ENCODE measurements at places on chromosomes 7 and 10.

- DNase-seq, result no peak
Measured at GRCh38 chr7:16205466-16205865, 215.9 kb downstream of the CRPPA start.

DNA sequence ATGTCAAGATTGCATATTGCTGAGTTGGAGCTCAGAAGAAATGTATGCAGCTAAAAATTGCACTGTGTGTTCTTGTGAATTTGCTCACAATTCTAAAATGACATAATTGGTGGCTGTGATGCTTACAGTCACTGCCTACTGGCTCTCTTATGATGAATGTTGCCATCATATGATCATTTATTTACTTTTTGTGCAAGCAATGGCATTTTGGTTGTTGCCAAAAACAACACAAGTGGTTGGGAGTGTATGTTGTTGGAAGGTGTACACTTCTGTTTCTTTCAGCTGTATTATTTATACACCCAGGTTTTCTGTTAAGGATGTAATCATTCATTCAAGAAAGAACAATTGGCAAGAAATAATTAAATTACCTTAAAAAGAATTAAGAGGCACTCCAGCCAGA, 28.9 kb downstream of the PON1 start:
- no peak for DNase-seq

GRCh38 chr10:130863044-130863443, 448.5 kb downstream of the TCERG1L start:
- no peak for DNase-seq

DNA sequence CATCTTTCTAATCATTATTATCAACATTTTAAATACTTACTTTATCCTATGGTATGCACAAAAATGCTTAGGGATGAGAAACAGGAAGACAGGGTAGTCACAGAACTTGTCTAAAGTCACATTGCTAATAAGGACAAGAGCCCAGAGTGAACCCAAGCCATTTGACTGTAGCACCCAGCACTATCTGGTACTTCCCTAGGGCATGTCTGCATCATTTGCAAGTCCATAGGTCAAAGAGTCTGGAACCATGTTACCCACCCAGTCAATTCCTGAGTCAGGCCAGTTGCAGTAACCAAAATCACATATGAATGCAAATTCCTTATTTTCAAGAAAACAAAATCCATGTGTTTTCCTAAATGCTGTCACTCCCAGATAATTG, 19.1 kb downstream of the ASAH2 start:
- DNase-seq, result no peak

DNA sequence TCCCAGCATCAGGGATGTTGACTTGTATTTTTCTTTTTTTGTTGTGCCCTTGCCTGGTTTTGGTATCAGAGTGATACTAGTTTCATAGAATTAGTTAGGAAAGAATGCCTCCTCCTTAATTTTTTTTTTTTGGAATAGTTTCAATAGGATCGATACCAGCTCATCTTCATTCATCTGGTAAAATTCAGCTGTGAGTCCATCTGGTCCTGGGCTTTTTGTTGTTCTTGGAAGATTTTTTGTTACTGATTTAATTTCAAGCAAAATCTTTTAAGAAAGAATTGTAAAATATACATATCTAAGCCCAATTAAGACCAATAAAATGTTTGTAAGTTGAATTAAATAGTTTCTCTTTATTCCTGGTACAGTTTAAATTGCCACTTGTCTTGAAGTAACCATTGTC, 1159.5 kb downstream of the CNTNAP2 start:
- no peak for DNase-seq

GRCh38 chr10:57846307-57847065, 421.2 kb downstream of the IPMK start:
- DNase-seq, result no peak

GRCh38 chr7:38086857-38087256, 91.2 kb upstream of the STARD3NL start:
- no peak for DNase-seq

DNA sequence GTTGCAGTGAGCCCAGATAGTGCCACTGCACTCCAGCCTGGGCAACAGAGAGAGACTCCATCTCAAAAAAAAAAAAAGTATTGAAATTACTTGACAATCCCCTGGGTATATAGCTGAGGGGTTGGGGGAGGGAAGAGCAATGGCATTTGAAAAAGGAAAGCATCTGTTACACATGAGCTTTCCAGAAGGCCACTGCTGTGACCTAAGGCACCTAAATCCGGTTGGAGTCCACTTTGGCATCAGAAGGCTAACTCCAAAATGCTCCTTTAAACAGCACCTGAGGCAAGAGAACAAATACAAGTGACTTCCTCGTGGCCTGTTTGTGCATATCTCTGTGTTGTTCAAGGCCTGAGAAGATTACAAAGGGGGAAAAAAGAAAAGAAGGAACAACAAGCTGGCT, 74.8 kb upstream of the PALS2 start:
- no peak for DNase-seq

GRCh38 chr10:99850021-99850766, 67.8 kb downstream of the ABCC2 start:
- DNase-seq, result no peak

GRCh38 chr10:12279281-12279680, 70.1 kb upstream of the CAMK1D start:
- DNase-seq, result no peak

DNA sequence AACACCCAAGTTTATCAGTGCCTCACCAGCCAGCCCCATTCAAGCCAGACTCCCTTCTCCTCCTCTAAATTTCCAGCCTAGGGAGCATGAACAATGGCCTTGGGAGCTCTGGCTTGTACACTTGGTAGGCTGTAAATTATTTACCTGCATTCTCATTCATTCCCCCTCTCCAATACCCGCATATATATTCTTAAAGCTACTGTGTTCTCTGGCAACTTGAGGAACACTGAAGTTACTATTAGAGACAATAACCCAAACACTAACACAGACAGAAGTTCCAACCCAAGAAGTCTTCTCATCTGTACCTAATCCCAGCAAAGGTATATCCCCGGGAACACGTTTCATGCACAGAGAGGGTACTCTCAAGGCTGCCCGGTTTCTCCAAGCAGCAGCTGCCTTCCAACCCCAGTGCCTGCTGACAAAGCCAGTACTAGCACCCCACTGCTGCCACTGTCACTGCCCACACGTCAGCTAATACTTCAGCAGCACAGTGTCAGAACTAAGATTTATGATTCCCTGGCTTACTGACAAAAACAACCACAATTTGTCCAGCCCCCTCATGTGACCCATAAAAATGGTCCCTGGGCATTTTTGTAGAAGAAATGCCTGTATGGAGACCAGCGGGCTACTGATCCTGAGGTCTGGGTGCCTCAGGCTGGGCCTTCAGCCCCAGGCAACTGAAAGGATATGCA, 3.1 kb downstream of the WDR91 start:
- no peak for DNase-seq

- no peak for DNase-seq
Measured at GRCh38 chr7:1526271-1526754, 4.2 kb upstream of the MAFK start.

GRCh38 chr10:43648095-43648397, 635 bp downstream of the ZNF32 start:
- DNase-seq, result no peak

DNA sequence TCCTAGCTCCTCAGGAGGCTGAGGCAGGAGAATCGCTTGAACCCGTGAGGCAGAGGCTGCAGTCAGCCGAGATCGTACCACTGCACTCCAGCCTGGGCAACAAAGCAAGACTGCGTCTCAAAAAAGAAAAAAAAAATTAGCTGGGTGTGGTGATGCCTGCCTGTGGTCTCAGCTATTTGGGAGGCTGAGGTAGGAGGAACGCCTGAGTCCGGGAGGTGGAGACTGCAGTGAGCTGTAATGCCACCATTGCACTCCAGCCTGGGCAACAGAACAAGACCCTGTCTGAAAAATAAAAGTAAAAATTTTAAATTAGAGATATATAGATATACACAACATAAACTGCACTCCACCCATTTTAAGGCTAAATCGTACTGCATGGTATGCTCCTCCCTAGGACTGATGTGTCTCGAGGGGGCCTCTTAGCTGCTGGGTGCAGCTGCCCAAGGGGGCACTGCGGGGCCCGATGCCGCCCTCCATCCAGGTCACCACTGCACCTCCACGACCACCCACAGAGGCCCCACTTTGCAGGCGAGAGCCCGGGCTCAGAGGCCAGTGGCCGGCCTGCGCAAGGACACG, 40.9 kb upstream of the FOXK1 start:
- DNase-seq, result no peak

GRCh38 chr7:16817536-16817935, 12.7 kb upstream of the AGR2 start:
- DNase-seq, result no peak

DNA sequence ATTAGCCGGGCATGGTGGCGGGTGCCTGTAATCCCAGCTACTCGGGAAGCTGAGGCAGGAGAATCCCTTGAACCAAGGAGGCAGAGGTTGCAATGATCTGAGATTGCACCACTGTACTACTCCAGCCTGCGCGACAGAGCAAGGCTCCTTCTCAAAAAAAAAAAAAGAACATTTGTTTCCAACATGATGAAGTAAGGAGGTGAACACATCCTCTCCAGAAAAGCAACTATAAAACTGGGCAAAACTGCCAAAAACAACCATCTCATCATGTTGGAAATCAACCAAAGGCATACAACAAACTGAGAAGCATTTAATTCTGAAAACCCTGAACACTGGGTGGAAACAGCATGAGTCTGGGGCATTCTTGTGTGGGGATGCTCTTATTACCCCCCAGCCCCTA, 14.3 kb downstream of the PRTFDC1 start:
- DNase-seq, result no peak

GRCh38 chr10:5254488-5254887, 57.9 kb downstream of the AKR1C4 start:
- DNase-seq, result no peak

GRCh38 chr10:73289958-73290357, 37.5 kb upstream of the MRPS16 start:
- no peak for DNase-seq

- DNase-seq, result no peak
Measured at GRCh38 chr7:85221796-85222195, 34.9 kb upstream of the SEMA3D start.

- no peak for DNase-seq
Measured at GRCh38 chr7:117229350-117229749, 93.5 kb downstream of the WNT2 start.

GRCh38 chr7:121302214-121302745, 26.5 kb upstream of the WNT16 start:
- DNase-seq, result no peak

GRCh38 chr7:37826825-37827224, 21.6 kb upstream of the NME8 start:
- DNase-seq, result no peak

DNA sequence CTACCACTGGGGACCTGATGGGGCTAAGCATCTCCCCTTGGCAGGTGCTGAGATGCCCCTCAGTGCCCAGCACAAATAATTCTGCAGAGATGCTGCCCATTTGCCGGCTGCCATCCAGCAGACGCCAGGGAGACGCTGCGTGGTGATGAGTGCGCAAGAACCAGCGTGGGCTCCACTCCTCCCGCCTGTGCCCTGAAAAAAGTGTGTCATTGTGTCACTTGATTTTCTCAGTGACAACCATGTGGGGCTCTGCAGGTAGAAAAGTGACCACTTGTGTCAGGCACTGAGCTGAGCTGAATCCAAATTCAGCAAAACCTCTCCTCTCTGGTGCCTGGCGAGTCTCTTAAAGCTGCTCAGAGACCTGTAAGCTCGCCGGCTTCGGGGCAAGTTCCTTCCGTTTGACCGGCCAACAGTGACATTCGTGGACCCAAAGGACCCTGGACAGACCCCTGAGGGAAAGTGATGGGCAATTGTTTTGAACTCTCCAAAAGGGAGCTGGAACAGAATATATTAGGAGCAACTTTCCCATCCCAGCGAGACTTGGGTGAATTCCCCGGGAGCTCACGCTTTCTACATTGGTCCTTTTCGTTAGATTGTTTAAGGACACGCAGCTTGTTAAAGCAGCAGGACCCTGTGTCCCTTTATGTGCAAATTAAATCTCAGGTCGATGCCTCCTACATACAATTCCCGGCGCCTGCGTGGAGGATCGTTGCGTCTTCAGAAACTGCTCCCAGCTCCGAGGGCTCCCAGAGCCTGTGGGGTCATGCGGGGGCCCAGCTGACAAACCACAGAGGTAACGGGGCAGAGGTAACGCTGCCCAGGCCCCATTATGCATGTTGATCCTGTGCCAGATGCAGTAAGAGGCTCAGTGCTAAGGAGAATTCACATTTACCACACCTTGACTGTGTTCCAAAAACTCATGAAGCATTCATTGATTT, 332.7 kb downstream of the ADARB2 start:
- no peak for DNase-seq

GRCh38 chr7:146722986-146723385, 606.4 kb downstream of the CNTNAP2 start:
- DNase-seq, result no peak

DNA sequence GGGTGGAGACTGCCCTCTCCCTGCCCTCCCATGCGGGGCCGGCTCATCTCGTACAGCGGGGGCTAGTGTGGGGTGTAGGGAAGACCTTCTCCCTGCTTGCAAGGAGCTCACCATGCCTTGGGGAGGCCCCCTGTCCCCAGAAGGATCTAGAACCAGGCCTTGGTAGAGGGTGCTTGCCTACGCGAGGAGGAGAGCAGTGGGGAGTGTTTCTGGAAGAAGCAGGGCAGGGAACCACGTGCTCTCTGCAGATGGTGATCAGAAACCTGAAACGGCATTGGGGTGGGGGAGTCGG, 2.7 kb downstream of the MAFK start:
- DNase-seq, result no peak

- DNase-seq, result no peak
Measured at GRCh38 chr10:31864834-31865518, 63.7 kb downstream of the ARHGAP12 start.

DNA sequence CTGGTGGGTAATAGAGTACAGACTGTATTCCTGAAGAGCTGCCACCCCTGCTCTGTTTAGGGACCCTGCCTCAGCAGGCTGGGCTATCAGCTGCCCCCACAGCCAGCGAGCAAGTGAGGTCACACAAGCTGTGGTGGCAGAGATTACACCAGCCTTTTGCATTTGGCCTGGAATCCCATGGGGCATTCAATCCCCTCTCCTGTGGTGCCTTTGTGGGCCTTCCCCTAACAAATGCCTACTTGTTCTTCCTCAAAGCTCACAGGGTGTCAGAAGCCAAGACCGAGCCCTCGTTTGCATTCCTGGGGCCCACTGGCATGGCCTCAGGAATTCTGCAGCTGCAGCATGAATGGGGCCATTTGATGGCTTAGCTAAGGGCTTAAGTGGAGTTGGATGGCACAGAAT, 212.7 kb upstream of the PHYHIPL start:
- no peak for DNase-seq

DNA sequence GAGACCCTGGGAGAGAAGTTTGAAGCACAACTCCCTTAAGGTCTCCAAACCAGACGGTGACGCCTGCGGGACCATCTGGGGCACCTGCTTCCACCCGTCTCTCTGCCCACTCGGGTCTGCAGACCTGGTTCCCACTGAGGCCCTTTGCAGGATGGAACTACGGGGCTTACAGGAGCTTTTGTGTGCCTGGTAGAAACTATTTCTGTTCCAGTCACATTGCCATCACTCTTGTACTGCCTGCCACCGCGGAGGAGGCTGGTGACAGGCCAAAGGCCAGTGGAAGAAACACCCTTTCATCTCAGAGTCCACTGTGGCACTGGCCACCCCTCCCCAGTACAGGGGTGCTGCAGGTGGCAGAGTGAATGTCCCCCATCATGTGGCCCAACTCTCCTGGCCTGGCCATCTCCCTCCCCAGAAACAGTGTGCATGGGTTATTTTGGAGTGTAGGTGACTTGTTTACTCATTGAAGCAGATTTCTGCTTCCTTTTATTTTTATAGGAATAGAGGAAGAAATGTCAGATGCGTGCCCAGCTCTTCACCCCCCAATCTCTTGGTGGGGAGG, 10.8 kb downstream of the SERPINE1 start:
- no peak for DNase-seq

GRCh38 chr10:46234431-46235060, 52.3 kb upstream of the ANTXRL start:
- no peak for DNase-seq

- DNase-seq, result no peak
Measured at GRCh38 chr7:37974711-37975110, 54.3 kb downstream of the EPDR1 start.

All from CD4-positive, alpha-beta T cell treated with Interleukin-15 for 4 hours (primary cell).